ENCODE measurements at places on chromosomes 3 and 15.
A peak's percentile ranks its signal among the peaks of the same experiment; 100 is the strongest.

- DNase-seq: peak; percentile 59
Observed at GRCh38 chr3:78986416-78987101, 781.2 kb downstream of the ROBO1 start.

GRCh38 chr3:81989758-81990157, 228.3 kb upstream of the GBE1 start:
- DNase-seq: no peak

DNA sequence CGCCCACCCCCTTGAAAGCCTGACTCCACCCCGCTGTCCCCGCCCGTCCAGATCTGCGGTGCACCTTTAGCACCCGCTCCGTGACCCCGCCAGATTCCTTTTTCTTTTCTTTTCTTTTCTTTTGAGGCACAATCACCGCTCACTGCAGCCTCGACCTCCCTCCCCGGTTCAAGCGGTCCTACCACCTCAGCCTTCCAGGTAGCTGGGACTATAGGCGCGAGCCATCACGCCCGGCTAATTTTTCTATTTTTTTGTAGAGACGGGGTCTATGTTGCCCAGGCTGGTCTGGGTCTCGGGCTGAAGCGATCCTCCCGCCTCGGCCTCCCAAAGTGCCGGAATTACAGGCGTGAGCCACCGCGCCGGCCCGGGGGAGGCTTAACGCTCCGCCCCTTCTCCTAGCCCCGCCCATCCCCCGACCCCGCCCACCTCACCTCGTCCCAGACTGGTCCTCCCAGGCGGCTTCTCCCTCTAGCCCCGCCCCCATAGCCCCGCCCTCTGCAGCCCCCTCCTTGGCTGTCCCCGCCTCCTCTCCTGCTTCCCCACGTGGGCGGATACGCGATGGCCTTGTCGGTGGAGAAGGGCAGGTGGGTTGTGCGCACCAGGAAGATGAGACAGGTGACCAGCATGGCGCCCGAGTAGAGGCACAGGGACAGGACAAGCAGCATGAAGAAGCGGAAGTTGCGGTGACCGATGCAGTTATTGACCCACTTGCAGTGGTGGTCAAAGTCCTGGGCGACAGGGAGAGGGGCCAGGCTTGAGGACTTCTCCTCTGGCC, 3.2 kb downstream of the ZDHHC19 start:
- no peak for DNase-seq

GRCh38 chr3:52846432-52846965, 11.7 kb upstream of the MUSTN1 start:
- no peak for DNase-seq

DNA sequence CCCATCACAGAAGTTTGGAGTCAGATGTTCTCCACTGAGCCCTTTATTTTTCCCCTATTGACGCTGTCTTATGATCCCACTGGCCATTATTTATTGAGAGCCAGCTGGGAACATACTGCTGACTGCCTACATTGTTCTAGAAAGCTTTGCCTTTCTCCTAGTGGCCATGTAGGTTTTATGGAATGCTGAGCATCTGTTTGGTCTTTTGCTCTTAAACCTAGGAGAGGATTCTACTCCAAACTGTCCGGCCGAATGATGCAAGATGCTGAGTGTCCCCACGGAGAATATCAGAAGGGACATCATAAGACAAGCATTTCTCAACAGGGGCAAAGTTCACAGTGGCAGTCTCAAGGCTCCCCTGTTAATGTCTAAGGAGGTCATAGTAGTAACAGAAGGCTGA, 171.4 kb downstream of the ARRDC4 start:
- DNase-seq: no peak

- DNase-seq: no peak
Observed at GRCh38 chr3:192275741-192276355, 451.5 kb downstream of the FGF12 start.

DNA sequence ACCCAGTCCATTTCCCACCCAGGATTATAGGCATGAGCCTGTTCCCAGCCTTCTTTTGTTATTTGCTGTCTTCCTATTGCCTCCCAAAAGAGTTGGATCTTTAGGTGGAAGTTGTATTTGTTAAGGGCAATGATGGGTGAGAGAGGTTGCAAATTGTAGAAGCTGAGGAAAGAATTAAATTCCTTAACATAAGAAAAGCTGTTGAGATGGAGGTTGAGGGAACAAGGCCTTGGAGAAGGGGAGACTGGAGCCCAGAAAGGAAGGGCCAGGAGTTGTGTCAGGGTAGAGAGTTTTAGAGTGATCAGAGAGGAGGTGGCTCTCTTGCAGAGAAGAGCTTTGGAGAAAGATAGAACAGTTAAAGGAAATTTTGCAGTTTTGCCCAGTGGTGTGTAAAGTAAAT, 46.8 kb downstream of the PLS1 start:
- DNase-seq: no peak

- DNase-seq: peak; percentile 28
Observed at GRCh38 chr3:120350401-120350941, 1.3 kb upstream of the LRRC58 start.

DNA sequence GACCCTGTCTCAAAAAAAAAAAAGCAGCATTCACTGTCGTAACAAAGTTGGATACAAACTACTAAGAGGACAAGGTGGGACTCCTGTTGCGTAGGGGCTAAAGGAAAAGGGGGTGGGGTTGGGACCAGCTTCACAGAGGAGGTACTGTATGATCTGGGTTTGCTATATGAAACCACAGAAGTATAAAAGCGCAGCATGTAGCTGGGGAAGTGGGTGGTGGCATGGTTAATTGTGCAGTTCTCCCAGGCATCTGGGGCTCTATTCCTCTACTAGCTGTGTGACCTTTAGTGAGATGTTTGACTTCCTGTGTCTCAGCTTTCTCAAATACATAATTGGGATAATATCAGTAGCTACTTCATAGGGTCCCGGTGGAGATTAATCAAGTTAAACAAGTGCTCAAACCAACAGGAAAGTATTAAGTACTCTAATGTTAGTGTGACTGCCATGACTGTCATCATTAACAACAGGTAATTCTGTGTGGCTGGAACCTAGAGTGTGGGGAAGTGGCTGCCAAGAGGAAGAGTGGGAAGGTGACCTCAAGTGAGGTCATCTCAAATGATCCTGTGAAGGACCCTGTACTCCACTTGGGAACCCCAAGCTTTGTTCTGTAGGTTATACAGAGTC, 11.5 kb downstream of the PARP16 start:
- no peak for DNase-seq

DNA sequence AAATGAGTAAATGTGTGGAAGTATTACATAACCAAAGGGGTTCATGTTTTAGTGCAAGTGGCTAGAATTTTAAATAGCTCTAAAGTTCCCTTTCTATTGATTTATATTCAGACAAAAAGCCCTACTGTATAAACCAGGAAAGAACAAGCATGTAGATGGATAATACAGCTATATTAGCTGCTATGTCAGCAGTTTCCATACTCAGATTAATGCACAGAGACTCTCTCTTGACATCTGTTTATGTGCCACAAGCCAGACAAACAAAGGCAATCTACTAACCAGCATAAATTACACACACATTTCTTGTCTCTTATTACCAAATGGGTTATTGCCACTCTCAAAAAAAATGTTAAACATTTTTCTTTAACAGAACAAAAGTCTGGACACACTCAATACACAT, 760.1 kb upstream of the NECTIN3 start:
- DNase-seq: no peak

DNA sequence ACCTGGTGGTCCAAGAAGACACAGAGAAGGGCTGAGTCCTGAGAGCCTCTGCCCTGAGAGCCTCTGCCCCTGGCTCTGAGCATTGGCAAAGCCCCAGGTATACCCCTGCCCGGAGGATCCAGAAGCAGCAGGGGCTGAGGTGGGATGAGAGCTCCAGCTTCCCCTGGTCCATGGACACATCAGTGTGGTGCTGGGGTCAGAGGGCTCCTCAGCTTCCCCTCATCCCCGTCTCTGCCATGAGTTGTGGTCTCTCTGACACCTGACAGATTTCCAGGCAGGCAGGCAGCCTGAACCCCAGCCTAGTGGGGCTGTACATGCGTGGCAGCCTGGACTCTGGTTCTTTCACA, 3.5 kb upstream of the KLF15 start:
- no peak for DNase-seq

DNA sequence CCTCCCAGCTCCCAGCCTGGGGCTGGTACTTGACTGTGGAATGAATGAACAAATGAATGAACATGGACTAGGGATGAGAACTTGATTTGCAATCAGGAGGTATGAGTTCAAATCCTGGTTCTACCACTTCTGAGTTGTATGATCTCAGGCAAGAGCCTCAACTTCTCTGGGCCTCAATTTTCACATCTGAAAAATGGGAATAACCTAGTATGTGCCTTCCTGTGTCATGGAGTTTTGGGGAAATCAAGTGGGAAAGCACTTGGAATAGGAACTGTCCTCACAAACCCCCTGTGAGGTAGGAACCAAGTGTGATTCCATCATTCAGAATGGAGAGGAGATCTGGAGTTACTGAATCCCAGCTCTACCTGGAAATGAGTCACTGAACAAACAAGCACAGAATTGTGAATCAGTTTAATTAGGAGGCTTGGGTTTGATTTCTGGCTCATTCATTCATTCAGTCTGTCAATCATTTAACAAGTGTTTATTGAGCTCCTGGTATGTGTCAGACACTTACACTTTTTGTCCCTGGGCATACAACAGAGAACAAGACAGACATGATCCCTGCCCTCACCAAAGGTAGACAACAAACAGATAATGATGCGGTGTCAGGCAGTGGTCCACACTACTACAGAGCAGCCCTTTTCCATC, 29.7 kb downstream of the DNASE1L3 start:
- DNase-seq: no peak

DNA sequence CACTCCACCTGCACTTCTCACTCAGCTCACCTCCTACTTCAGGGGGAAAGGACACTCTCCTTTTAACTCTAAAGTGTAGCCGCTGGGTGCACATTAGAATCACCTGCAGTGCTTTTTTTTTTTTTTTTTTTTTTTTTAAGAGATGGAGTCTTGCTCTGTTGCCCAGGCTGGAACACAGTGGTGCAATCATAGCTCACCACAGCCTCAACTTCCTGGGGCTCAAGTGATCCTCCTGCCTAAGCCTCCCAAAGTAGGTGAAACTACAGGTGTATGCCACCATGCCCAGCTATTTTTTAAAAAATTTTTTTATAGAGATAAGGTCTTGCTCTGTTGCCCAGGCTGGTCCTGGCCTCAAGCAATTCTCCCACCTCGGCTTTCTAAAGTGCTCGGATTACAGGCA, 20.8 kb downstream of the GRAMD2A start:
- no peak for DNase-seq

DNA sequence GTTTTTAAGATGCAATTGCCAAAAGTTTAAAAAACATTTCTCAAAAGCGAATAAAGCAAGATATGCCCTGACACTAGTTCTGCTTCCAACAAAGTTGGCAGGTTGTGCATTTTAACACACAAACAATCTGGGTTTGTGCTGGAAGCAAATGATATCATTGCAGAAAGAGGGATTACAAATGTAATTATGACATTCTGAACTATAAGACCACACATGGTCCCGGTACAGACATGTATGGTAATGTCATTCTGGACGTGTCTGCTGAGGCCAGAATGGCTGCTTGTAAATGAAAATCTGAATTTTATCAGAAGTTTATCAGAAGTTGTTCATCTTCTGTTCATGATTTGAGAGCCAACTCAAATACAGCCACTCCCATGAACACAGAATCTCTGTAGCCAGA, 10.7 kb downstream of the TMC3 start:
- no peak for DNase-seq

- no peak for DNase-seq
Observed at GRCh38 chr3:62811119-62811518, 64.1 kb downstream of the CADPS start.

DNA sequence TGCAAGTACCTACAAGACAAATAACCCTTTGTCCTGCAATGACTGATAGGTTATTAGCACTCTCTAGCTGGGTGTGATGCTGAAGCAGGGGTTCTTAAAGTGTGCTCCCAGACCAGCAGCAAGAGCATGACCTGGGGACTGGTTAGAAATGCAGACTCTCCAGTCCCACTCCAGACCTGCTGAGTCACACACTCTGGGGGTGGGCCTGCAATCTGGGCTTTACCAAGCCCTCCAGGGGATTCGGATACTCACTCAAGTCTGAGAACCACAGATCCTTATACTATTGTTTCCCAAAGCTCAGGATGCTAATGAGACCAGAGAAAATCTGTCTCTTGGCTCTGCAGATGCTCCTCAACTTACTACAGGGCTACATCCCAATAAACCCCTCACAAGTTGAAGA, 142.1 kb upstream of the RAD18 start:
- DNase-seq: no peak

GRCh38 chr15:45355860-45356259, 22.5 kb downstream of the GATM start:
- DNase-seq: no peak

DNA sequence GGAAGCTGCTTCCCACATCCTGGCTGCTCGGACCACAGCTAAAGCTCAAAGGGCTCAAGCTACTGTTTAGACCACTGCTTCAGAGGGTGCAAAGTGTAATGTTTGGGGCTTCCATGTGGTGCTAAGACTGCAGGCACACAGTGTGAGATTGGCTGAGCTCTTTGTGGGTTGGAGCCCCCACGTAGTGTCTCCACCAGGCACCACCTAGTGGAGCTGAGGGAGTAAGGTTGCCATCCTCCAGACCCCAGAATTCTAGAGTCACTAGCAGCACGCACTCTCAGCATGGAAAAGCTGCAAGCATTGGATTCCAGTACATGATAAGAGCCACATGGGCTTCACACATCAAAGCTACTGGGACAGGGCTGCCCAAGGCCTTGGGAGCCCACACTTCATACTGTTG, 9.3 kb downstream of the MKRN3 start:
- no peak for DNase-seq

- no peak for DNase-seq
Observed at GRCh38 chr3:119933207-119933606, 151.3 kb downstream of the NR1I2 start.

DNA sequence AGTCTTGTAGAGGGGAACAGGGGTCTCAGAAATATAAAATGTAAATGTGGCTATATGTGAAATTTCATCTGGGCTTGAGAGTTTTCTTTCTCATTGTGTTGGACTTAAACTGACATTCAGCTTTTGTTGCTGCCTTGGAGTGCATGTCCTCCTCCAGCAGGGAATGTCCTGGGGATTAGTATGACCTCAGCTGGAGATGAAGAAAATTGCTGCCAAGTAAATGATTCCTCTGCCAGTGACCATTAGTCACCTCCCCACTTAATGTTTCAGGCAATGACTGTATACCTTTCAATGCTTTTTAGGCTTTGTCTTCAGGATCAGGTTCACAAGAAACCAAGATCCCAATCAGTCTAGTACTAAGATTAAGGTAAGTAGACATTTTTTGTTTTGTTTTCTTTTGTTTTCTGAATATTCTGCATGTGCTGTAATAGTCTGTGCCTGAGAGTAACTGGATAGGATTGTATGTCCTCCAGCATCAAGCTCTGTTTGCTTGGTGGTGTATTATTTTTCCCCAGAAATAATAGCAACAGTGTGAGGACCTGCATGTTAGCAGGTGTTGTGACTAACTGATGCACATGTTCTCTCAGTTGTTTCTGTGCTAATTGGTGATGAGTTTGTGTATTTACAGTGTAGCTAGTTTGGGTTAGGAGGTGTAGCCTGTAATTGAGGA, 18.1 kb upstream of the SLC22A13 start:
- DNase-seq: peak; percentile 8

DNA sequence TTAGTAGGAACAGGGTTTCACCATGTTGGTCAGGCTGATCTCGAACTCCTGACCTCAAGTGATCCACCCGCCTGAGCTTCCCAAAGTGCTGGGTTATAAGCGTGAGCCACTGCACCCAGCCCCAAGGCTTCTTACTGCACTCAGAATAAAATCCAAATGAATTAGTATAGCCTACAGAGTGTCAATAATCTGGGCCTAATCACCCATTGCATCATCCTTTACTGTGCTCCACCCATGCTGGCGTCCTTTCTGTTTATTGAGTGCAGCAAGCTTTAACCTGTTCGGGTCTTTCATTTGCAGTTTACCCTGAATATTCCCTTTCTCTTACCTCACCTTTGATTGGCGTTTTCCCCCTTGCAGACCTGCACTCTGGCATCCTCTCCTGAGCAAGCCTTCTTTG, 77.7 kb downstream of the CEP63 start:
- DNase-seq: no peak
